ENCODE measurements at places on chromosomes 5 and 9.

DNA sequence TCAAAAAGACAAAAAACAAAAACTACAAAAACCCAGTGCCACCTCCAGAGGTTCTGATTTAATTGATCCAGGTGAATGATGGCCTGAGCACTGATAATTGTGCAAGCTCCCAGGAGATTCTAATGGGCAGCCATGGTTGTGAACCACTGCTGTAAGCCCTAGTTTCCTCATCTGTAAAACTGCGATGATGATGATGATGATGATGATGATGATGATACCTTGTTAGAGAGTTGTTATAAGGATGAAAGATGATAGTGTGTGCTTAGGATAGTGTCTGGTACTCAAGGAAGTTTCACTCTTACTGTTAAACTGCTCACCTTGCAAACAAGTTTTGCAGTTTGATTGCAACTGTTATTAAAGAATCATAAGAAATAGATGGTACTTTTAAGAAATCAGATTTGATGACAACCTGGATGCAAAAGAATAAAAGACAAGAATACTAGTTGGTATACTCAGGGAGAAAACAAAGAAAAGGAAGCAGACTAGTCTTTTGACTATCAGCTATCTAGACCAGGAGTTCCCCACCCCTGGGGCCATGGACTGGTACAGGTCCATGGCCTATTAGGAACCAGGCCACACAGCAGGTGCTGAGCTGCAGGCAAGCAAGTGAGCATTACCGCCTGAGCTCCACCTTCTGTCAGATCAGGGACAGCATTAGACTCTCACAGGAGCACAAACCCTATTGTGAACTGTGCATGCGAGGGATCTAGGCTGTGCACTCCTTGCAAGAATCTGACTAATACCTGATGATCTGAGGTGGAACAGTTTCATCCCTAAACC is 98.0 kb downstream of the OR2K2 start:
- DNase-seq: no peak

- no peak for DNase-seq
Measured at GRCh38 chr5:54981928-54982327, 3.5 kb downstream of the ESM1 start.

GRCh38 chr5:156052656-156053055 is 274.3 kb upstream of the SGCD start:
- DNase-seq: no peak

GRCh38 chr9:96867079-96867804 is 12.9 kb upstream of the ZNF782 start:
- no peak for DNase-seq

DNA sequence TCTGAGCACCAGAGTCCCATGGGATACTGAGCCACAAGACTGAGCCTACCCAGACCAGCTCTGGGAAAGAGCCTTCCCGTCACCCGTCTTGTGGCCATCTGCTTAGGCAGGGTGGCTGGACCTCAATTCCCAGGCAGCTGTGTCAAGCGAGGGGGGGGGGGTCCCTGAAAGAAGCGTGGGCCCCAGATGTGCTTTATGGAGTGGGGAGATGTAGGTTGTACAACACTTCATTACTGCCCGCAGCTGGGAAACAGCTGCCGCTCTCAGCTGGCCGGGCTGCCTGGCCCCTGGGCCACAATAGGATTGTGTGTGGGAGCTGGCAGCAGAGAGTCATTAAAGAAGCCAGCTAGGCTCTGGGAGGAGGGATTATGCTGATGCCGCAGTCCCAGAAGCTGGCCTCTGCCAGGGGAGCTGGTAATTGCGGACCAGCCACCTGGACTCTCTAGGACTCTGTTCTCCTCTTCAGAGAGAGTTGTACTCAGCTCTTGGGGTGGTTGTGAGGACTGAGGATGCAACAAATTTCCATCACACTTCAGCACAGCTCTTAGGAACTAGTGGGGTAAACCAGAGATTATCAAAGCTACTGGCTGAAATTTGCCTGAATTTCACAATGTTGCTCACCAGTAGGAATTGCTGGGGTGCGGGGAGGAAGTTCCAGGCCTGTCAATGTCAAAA is 145.4 kb downstream of the GADD45G start:
- DNase-seq: no peak

DNA sequence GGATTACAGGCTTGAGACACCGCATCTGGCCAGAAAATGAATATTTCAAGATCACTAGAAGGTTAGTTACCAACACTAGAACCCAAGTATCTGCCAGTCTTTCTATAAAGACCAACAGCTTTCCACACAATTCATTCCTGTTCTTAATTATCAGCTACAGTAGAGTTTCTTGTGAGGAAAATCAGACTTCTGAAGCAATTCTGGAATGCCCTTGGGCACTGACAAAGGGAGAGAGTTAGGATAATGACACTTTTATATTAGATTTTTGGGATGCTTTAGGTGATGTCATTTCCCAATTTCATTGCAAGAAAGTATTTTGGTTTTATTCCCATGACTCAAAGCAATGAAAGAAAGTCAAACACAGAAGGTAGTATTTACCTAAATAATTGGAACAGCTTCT is 497.0 kb upstream of the TUSC1 start:
- no peak for DNase-seq

DNA sequence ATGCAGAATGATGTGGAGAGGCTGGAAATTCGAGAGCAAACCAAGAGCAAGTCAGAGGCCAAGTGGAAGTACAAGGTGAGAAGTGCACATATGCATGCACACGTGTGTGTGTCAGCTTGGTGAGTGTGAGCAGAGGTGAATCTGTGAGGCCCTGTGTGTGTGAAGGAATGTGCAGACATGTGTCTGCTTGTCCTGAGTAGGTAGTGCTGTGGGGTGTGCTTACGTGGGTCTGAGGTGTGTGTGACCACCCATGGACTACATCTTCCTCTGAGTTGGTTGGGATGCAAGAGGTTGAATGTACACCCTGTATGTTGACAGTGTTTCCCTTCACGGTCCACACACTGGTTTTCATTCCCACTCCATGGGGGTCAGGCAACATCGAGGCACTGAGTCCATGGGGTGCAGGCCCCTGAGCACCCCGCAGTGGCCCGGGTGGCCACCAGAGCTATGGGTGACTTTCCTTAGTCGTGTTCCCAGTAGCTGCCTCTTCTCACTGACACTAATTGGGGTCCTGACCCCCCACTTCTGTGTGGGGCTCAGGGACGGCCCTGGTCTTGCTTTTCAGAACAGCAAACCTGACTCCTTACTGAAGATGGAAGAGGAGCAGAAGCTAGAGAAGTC is 86.7 kb downstream of the PHF2 start:
- no peak for DNase-seq

GRCh38 chr5:90055831-90056328 is 353.7 kb downstream of the CETN3 start:
- peak; percentile 90 for DNase-seq

GRCh38 chr9:118659011-118659410 is 710.2 kb downstream of the BRINP1 start:
- no peak for DNase-seq

DNA sequence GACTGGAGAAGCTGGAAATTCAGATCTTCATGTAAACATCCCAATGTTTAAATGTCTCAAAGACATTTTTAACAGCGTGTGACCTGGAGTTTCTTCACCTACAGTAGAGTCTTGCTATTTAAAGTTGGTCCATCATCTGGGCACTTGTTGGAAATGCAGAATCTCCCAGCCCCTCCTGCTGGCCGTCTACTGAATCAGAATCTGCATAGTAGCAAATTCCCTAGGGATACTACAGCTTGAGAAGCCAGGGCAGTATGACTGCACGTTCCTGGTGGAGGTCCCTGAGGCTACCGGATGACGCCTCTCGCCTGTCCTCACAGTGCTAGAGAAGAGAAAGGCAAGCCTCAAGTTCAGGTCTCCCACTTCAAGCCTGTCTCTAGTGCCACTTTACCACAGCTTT is 15.7 kb downstream of the SAP30L start:
- no peak for DNase-seq

DNA sequence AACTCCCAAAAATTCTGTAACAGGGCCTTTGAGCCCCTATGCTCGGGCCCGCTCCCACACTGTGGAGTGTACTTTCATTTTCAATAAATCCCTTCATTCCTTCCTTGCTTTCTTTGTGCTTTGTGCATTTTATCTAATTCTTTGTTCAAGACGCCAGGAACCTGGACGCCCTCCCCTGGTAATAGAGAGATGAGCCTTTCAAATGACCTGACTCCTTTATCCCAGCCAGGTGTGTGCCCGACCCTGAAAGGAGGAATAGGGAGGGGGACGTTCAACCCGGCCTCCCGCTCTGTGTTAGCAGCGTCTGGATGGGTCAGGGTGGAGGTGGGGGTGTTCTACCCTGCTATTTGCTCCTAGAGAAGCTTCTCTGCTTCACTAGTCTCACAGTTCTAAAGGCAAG is 53.9 kb downstream of the FXN start:
- DNase-seq: no peak

DNA sequence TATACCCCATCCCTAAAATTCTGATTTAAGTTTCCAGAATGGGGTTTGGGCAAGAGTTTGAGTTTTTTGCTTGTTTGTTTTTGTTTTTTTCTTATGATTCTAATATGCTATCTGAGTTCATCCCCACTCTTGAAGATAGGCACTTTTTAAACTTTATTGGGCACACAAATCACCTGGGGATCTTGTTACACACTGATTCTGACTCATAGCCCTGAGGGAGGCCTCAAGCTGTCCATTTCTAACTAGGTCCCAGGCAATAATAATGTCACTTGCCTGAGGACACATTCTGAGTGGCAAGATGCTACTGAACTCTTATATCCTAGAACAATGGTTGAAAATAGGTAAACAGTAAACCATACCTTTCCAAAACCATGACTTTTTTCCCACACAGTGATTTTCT is 22.8 kb upstream of the ABLIM3 start:
- DNase-seq: no peak

GRCh38 chr5:135739383-135739981 is 95.0 kb upstream of the SLC25A48 start:
- no peak for DNase-seq

GRCh38 chr5:44945743-44946142 is 137.0 kb downstream of the MRPS30 start:
- no peak for DNase-seq

DNA sequence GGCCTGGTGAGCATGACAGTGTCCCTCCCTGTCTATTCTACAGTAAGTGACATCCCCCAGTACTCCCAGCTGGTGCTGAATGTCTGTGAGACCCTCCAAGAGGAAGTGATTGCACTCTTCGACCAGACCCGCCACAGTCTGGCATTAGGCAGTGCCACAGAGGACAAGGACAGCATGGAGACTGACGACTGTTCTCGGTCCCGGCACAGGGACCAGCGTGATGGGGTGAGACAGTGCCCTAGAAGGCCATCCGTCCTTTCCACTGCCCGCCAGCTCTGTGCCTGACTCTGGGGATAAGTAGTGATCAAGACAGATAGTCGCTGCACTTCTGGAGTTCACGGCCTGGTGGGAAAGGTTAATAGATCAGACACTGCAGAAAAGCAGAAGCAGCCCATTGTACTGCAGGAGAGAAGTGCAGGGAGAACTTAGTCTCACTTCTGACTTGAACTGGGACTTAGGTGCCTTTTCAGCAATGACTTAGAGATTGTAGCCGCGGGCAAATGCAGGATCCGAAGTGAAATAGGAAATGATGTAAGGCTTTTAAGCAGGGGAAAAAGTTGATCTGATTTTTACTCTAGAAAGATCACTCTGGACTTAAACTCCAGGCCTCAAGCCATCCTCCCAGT is 28.4 kb downstream of the SH3GLB2 start:
- DNase-seq: no peak

DNA sequence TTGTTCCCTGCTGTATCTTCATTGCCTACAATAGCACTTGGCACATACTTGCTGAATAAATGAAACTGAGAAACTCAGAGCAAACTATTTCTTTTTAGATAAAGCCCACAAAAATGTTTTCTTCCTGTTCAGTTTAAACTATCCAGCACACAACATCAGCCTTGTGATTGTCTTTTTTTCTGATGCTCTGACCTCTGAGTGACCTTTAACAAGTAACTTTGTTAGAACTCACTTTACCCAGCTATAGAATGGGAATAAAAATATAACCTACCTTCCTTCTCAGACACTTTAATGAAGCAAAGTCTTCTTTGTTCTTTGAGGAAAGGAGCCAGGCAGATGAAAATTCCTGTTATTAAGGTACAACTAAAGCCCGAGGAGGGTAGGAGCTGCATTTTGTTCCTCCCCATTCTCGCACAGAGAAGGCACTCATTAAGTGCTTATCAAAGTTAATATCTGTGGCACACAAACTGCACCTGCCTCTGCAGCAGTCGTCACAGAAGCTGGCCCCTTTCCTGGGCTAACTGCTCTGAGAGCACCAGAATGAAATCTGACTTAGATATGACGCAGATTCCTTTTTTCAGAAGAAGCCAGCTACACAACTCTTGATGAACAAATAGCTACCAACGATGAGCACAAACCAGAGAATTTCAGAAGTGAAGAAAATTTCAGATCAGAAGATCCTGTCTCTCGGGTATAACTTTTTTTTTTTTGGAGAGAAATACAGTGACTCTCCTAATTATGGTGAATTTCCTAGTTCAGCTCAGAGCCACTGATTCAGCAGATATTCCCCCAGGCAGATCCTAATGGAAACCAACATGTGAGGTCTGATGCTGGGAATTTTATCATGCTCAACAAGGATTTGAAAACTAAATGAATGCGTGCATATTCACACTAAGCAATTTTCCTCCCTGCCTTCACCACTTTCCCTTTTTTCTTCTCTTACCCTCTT is 31.0 kb upstream of the NR3C1 start:
- DNase-seq: no peak

GRCh38 chr9:97970165-97970564 is 13.0 kb upstream of the ANP32B start:
- DNase-seq: no peak

DNA sequence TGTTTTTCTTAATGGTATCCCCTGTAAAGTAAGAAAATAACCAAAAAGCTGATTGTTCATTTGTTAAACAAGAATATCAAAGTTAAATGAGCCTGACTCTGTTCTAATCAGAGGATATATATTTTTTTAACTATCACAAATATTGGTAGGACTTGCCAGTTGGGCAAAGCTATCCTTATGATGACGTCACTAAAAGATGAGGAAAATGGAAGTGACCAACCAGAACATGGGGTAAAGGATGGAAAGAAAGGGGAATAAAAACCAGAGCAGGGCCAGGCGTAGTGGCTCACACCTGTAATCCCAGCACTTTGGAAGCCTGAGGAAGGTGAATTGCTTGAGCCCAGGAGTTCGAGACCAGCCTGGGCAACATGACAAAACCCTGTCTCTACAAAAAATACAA is 811.6 kb upstream of the DMAC1 start:
- no peak for DNase-seq

DNA sequence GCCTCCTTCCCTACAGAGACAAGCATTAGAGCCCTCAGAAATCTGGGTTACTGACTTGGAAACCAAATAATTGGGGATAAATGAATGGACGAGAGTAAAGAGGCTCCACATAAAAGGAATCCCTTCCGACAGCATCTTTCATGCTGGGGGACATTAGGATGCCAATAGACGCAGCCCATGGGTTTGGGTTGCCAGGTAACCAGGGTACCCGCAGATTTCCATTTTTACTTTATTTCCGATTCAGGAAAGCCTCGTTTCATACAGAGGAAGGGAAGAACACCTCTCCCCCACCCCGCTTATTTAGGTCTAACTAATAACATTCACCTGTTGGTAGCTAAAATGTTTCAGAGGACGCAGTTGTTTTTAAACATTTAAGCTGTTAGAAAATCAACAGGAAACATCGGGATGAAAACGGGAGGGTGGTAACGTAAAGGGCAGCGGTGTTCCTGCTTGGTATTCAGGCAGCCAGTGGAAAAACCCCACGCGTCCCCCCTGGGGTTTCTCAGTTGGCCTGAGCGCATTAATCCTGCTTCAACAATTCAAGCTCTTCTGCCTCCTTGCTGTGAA is 179.5 kb downstream of the YTHDC2 start:
- no peak for DNase-seq
